ENCODE measurements at places on chromosomes 1 and 21.

GRCh38 chr1:174003867-174004266, 18.3 kb downstream of the RC3H1 start:
- DNase-seq, result no peak

GRCh38 chr1:11438996-11439395, 40.0 kb upstream of the DISP3 start:
- DNase-seq, result no peak

DNA sequence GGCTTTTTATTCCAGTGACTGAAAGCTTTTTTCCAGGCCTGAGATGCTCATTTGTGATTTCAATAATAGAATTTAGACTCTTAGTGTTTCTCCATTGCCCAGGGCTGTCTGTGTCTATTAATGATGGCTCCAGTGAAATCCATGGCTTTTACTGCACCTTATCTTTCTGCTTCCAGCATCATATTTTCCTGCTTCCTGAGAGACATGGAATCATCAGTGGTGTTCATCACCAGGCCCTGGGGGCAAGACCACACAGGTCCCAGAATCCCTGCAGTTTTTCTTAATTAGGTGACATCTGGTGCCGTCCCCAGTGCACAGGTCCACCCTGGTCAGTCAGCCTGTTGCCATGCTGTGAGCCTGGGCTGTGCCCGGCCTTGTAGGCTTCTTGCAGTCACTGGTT, 15.5 kb downstream of the NT5C1A start:
- DNase-seq, result no peak

GRCh38 chr1:205276689-205277065, 44.9 kb downstream of the NUAK2 start:
- no peak for DNase-seq

DNA sequence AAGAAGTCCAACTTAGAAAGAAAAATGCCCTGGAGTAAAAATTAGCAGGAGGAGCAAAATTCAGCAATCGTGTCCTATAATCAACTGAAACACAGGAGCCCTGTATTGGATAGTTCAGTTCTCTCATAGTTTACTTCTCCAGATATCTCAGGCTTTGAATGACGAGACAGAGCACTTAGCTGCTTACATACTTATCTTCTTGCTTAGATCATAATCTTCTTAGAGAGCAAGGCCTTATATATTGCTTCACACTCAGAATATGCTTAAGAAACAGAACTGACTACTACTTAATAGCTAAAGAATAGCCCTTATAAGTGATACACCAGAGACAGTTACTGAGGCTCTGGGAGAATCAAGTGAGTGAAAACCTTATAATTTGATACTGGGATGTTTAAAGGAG, 38.9 kb downstream of the TOR3A start:
- no peak for DNase-seq

GRCh38 chr1:183470961-183471742, 1.1 kb upstream of the SMG7 start:
- DNase-seq, result peak; percentile 55

DNA sequence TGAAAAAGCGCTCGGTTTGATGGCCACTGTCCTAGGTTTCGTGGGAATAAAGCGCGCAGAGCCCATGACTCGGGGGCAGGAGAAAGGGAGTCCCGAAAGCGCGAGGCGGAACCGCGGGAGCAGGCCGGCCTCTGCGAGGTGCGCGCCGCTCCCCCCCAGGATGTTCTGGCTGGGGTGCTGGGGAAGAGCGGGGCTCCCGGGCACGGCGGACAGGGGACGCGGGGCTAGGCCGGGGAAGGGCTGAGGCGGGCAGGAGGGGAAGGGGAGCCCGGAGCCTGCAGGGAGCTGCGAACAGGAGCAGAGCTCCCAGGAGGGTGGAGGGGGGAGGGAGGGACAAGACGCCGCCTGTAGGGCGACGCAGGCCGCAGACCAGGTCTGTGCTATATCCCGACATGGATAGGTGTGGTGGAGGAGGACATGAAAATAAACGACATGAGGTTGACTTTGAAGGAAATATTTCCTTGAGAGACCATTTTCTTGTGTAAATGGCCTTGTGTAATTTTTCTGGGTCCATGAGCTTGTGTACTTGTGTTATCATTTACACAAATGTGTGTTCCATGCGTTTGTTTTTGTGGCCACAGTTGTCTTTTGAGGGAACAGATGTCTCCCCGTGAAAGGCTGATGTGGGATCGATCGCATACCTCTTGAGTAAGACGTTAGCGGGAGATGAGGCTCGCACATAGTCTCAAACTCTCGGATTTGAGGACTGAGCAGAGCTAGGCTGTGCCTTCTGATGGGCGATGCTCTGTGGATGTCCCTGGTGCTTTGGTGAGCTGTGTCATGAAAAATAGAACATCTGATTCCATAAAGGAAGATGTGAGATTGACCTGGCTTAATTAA, 1.3 kb downstream of the PCNT start:
- DNase-seq, result peak; percentile 68

DNA sequence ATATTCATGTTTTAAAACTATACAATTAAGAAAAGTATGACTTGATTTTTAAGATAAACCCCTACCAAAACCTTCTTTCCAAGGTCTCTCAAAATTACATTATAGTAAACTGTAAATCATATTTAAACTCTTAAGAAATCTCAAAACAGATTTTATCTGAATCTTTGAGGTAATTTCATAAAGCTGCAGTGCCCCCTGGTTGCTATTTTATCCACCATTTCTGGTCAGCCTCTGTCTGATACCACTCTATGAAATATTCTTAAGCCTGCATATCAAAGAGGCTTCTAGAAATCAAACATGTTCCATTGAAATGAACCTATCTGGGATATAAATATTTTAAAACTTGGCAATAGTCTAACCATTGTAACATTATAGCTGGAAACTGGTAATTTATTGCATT, 317.3 kb downstream of the COL11A1 start:
- DNase-seq, result no peak

DNA sequence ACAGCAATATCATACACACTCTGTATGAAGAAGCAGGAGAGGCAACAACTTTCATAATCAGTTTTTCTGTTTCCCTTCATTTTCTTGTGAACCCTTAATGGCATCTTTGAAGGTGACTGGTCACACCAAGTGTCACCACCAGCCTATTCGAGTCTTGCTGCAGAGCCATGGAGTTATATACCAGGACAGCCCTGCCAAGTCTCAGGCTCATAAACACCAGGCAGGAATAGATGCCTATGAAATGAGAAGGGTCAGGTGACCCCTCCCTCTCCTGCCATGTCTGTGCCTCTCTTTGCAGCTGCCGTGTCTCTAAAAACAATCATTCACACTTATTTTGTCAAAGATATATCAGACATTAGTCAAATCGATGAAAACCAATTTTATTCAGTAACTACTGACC, 28.0 kb downstream of the NECAP2 start:
- DNase-seq, result no peak

DNA sequence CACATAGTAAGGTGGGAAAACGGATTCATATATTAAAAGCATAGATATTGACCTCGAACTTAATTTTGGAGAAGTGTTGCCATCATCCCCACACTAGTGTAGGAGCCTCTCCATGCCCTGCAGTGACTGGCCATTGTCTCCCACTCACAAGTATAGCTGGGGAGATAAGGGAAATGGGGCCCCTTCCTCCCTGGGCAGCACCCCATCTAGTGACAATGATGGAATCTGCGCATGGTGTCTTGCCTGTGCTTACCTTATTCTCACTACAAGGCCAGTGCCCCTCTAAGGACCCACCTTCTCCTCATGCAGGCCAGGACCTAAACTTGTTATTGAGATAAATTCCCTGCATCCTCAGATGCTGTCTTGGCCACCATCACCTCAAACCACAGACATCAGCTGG, 374.9 kb downstream of the NTNG1 start:
- DNase-seq, result no peak

DNA sequence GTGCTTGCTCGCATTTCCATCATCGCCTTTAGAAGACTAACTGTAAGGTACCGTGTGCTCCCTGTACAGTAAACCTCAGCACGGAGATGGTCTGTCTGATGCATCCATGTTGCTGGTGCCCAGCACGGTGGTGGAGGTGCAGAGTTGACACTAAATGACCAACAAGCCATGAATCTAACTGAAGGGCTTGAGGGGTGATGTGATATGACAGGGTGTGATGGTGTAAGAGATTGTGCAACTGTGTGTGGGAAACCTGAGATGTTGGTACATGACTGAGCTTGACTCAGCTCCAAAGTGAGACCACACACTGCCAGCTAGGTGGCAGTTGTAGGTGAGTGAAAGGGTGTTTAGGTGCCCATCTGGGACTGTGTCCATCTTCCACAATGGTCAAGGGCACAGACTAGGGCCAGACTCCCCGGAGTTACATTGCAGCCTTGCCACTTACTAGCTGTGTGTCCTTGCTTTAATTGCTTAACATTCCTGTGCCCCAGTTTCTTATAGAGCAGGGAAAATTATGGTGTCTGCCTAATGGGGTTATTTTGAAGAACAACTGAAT, 21.4 kb downstream of the SLC2A1 start:
- DNase-seq, result peak; percentile 85

DNA sequence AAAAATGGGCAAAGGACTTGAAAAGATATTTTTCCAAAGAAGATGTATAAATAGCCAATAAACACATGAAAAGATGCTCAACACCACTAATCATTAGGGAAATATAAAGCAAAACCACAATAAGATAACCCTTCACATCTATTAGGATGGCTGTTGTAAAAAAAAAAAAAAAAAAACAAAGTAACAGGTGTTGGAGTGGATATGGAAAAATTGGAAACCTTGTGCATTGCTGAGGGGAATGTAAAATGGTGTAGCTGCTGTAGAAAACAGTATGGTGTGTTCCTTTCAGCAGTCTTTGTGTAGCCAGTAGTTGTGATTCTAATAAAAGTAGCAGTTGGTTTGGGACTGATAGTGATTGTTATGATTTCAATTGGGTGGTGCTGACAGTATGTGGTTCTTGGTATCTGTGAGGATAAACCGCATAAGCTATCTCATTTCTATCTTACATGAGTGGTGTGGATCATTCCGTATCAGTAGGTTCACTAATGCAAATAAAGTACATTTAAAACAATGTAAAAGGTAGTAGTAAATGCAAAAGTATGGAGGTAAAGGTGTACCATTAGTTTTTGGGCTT, 19.9 kb downstream of the MAN1A2 start:
- DNase-seq, result no peak

- no peak for DNase-seq
These were observed 17.3 kb upstream of the RBM15 start for GRCh38 chr1:110321846-110322245.

- DNase-seq, result no peak
These were observed 32.1 kb upstream of the RWDD3 start for GRCh38 chr1:95201905-95202304.

DNA sequence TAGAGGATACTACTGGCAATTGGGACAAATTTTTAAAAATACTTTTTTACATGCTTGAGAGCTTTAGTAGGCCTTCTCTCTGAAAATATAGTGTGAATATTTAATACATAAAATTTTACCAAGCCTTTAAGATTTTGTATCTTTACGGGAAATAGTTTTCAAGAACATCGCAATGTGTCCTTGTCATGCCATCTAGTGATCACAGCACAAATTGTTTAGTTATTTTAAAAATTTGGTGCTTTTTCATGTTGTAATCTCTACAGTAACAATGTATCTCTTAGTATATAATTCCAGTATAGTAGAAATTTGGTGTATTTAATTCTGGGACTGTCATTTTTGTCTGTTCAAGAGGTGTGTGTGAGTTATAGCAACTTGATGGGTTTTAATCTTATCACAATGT, 6.7 kb downstream of the CDC7 start:
- no peak for DNase-seq

GRCh38 chr1:206518206-206518605, 10.9 kb downstream of the RASSF5 start:
- DNase-seq, result no peak

- DNase-seq, result no peak
These were observed 440.9 kb downstream of the PRDM2 start for GRCh38 chr1:14140831-14141401.

DNA sequence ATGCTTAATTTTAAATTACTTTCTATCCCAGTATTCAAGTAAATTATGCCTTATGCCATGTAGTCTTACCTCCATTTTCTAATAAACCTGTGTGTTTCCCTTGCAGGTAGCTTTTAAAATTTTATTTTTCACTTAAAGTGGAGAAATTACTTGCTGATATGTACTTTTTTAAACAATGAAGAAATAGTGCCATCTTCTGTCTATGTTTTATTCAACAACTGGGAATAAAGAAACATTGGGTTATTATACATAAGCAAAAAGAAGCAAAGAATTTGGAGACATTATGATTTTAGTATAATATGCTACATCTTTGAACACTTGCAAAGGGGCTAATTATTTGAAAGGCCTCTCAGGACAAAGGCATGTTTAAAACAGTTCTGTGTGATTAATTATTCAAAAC, 1912.9 kb downstream of the MRPL39 start:
- DNase-seq, result no peak

- no peak for DNase-seq
These were observed 29.3 kb downstream of the KIRREL1 start for GRCh38 chr1:158022554-158023312.

DNA sequence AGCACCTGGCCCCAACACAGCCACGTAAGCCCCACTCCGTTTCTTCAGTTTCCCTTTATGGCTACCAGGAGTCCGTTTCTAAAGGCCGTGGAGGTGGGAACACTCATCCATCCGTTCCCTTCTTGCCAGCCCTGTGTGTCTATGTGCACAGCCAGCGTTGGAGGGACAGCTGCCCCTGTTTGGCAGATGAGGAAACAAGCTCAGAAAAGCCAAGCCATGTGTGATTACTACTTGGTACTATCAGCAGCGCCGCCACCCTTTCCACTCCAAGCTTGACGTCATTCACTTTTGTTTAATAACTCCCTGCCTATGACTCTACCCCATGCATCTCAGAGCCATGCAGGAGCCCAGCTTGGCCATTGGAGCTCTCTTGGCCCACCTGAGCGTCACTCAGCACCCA, 3.5 kb downstream of the LRP8 start:
- DNase-seq, result no peak

GRCh38 chr1:154735804-154736168, 127.8 kb upstream of the ADAR start:
- DNase-seq, result no peak

GRCh38 chr1:96509951-96510350, 211.6 kb upstream of the PTBP2 start:
- DNase-seq, result no peak

DNA sequence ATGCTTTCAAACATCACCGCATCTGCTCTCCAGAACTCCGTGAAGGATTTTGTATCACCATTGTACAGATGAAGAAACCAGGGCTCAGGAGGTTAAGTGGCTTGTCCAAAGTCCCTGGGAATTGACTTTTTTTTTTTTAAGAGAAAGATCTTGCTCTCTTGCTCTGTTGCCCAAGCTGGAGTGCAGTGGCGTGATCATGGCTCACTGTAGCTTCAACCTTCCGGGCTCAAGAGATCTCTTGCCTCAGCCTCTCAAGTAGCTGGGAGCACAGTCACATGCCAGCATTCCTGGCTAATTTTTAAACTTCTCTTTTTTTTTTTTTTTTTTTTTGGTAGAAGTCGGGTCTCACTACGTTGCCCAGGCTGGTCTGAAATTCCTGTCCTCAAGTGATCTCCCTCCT, 6.9 kb upstream of the TAS1R2 start:
- DNase-seq, result no peak

- no peak for DNase-seq
These were observed 397.2 kb downstream of the OMA1 start for GRCh38 chr1:58149271-58149812.

- DNase-seq, result no peak
These were observed 132.7 kb downstream of the DMRTB1 start for GRCh38 chr1:53591924-53592323.
